Fibroblast of pulmonary artery (primary cell): ENCODE measurements at places on chromosomes 2 and 18.

DNA sequence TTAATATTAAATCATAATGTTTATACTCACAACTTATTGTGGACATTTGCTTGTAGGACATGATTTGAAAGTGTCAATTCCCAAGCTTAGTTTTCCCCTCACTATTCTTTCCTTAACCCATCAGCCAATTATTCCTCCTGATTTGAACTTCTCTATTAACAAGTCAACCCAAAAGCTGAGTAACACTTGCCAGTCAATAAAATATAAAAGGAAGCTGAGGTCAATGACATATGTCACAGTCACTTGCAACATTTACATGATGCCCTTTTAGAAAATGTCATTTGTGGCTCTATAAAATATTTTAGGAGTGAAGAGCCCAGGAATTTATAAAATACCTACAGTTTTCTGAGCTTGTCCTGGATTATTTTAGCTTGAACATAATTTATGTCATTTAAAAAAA lies 7.2 kb downstream of the CCDC68 start:
- no peak for DNase-seq

- DNase-seq, result no peak
These were observed 84.2 kb upstream of the GPC1 start for GRCh38 chr2:240351088-240351741.

- DNase-seq, result no peak
These were observed 44.9 kb upstream of the ASB18 start for GRCh38 chr2:236308855-236309668.

GRCh38 chr2:45233301-45233700 lies 224.0 kb upstream of the SIX2 start:
- DNase-seq, result peak; percentile 94

DNA sequence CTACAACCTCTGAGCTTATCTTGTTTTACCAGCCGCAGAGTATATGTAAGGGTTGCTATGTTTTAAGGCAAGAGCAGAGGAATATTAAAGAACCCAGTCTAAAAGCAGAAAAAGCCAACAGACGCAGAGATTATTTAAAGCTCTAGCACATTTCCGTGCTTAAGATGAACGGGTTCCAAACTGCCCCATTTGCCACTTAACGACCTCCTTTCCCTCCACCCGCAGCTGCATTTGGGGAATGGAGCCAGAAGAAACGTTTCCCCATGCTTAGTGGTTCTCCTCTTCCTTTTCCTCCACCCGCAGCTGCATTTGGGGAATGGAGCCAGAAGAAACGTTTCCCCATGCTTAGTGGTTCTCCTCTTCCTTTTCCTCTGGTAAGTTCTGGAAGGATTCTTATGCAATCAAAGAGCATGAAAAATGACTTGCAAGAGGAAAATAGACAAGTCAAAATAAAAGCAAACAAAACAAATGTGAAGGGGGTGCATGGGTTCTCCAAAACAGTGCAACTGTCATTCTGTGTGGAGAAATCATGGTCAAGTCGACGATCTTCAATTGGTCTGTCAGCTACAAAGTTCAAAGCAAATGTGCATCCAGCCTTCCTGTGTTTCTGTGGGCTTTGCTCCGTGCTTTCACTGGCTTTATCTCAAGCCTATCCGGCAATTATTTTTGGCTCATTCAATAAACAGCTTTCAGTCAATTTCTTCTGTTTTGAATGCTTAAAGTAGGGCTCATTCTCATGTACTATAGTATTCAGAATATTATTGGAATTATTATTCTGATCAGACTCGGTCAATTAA lies 57.8 kb downstream of the DIPK1C start:
- DNase-seq, result peak; percentile 1

DNA sequence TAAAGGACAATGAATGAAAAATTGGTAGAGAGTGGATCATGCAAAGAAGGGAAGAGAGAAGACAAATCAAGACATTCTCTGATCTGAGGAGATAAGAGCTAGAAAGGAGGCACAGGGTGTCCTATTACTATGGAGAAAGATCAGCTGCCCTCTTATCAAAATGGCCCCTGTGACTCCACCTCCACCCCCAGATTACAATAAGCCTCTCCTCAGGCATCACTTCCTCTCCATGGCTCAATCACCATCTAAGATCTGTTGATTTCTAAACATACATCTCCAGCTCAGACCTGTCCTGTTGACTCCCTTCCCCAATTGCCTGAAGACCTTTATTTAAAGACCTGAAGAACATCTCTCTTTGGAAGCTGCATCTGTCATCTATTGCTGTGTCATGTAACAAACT lies 43.2 kb downstream of the SP100 start:
- no peak for DNase-seq

DNA sequence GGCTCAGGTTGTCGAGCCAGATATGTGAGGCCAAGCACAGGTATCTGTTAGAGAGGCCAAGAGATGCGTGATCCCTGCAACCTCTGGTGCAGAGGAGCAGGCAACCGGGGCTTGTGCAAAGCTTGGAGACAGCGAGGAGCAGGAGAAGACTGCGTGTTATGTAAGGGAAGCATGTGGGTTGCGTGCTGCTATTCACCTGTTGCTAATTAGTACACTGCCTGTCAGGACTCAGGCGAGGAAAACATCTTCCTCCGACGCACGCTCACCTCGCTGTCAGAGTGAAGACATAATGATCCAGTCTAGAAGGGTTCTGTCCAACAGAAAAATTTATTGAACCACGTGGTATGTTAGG lies 102.5 kb downstream of the HNRNPLL start:
- DNase-seq, result no peak
